ENCODE measurements at places on chromosomes 1 and 21.

DNA sequence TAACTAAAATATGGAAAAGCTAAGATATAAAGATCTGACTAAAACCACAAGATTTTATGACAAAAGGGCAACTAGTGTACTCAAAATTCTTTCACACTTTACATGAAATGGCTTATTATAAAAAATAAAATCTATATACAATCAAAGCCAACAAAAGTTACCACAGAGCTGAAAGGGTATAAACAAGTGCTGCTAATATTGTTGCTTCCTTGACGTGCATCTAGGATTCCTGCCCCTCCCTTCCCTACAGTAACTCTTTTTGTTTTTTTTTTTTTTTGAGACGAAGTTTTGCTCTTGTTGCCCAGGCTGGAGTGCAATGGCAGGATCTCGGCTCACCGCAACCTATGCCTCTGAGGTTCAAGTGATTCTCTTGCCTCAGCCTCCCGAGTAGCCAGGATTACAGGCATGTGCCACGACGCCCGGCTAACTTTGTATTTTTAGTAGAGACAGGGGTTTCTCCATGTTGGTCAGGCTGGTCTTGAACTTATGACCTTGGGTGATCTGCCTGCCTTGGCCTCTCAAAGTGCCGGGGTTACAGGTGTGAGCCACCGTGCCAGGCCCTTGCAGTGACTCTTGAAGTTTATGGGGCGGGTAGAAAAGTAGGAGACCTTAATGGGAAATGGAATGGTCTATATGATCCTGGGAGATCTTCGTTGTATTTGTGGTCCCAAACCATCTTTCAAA is 4.5 kb downstream of the SRSF4 start:
- no peak for DNase-seq

GRCh38 chr1:197595304-197595904 is 179.9 kb downstream of the DENND1B start:
- no peak for DNase-seq

DNA sequence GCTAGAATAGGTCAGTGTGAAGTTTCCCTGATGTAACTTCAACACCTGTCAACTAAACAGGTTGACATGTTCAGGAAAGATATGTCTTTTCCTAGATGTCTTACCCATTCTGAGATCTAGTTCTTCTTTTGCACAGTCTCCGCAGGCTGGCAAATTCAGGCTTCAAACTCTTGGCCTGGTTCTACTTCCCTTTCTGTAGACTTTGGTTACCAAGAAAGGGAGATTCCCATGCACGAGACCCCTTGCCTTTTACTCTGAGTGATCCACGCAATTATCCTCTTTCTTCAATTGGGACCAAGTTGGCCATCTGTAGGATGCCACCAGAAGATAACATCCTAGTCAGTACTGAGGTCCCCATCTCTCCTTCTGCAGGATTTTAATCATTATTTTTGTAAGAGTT is 2.0 kb downstream of the CFAP45 start:
- no peak for DNase-seq

DNA sequence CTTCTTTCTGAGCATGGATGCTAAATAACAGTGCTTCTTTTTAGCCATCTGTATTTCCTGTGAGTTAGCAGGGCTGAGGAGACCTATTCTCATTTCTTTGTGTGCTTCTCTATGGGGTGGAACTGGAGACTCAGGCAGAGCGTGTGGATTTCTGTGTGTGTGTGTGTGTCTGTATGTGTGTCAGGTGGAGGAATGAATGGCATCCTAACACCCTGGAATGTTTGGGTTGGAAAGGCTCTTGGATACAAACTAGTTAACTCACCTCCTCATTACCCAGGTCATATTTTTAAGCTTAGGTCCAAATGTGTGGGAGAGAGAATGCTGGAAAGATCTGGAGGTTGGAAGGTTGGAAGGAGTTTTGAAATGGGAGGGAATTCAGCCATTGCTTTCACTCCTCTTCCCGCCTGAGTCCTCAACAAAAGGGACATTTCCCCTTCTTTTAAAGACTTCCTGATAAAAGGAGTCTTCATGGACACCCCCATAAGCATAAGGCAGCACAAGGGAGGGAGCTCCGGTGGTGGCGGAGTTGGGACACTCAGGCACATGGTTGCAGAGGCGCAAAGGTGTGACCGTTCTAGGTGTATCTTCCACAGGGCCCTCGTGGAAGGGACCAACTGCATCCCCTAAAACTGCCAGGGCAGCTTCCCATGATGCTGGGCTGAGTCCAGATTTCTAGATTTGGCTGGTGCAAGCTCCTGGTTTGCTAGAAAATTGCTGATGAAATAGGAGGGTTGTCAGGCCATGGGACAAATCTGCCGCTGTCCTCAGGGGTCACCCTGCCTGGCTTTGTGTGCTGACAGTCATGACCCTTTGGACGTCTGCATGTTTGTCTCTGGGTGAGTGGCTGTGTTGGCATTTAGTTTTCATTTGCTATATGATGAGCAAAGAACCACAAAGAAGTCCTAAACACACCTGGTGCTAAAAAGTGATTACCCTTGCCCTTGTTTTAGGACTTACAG is 37.6 kb downstream of the MTARC1 start:
- DNase-seq, result no peak

GRCh38 chr1:154556422-154556821 is 2.0 kb downstream of the UBE2Q1 start:
- DNase-seq, result no peak

DNA sequence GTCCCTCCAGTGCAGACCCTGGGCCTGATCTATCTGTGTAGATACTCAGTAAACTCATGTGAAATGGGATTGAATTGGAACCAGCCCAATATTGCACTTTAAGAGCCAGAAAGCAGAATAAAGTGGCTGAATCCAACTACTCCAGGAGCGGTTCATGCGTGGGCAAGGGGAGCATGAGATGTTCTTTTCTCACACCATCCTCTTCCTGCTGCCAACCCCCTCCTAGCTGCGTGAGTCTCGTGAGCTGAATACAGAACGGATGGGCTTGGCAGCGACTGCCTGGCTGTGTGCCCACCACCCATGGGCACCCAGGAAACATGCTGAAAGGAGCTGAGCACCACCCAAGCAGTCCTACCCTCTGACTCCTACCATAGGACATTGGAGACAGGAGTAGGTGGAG is 128.3 kb downstream of the ELAVL4 start:
- DNase-seq, result no peak

Measured in 8988T (cell line).